Astrocyte of the hippocampus (primary cell): ENCODE measurements at places on chromosomes 3 and 15.

DNA sequence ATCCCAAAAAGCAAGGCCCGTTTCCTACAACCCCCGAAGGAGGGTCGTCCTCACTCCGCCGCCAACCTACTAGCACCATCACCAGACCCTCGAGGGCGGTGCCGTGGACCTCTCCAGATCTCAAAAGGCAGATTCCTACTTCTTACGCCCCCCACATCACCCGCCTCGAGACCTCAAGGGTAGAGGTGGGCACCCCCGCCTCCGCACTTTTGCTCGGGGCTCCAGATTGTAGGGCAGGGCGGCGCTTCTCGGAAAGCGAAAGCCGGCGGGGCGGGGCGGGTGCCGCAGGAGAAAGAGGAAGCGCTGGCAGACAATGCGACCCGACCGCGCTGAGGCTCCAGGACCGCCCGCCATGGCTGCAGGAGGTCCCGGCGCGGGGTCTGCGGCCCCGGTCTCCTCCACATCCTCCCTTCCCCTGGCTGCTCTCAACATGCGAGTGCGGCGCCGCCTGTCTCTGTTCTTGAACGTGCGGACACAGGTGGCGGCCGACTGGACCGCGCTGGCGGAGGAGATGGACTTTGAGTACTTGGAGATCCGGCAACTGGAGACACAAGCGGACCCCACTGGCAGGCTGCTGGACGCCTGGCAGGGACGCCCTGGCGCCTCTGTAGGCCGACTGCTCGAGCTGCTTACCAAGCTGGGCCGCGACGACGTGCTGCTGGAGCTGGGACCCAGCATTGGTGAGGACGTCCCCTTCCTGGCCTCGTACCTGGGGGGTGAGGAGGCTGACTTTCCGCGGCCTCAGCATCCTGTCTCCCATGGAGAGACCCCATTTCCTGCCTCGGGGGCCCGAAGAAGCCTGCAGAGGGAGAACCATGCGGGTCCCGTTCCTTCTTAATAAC is at the start of gene MYD88:
TSS of gene MYD88 (plus strand) at position 313 of the 842 bp plus-strand sequence. CDS start at position 353, 40 bp downstream.
- DNase-seq: peak; percentile 77

GRCh38 chr15:57314221-57314620 is 62.1 kb upstream of the CGNL1 start:
- DNase-seq: no peak

- no peak for DNase-seq
Observed at GRCh38 chr3:171821044-171821443, 10.8 kb upstream of the PLD1 start.

DNA sequence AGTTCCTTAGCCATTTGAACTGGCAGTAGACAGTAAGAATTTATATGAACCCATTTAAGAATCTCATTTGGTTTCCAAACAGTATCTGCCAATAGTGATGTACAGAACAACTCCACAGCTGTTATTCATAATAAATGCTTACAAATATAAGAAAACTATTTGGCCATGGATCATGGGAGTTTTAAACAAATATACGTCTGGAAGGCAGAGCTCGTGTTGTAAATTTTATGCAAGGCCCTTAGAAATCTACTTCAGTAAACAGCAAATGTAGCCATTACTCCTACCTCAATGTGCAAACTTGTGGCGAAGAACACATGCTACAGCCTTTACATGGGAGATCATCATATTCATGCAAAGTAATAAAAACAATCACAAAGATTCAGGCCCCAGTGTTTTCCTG is 65.3 kb upstream of the NANOGP8 start:
- DNase-seq: no peak

- DNase-seq: peak; percentile 51
Observed at GRCh38 chr15:28082891-28083684, 16.0 kb downstream of the OCA2 start.

GRCh38 chr15:73959801-73960200 is 32.3 kb downstream of the STOML1 start:
- no peak for DNase-seq

- DNase-seq: no peak
Observed at GRCh38 chr3:136192831-136193230, 3.3 kb downstream of the MSL2 start.

- DNase-seq: peak; percentile 84
Observed at GRCh38 chr3:113287803-113288648, 76.7 kb downstream of the BOC start.

DNA sequence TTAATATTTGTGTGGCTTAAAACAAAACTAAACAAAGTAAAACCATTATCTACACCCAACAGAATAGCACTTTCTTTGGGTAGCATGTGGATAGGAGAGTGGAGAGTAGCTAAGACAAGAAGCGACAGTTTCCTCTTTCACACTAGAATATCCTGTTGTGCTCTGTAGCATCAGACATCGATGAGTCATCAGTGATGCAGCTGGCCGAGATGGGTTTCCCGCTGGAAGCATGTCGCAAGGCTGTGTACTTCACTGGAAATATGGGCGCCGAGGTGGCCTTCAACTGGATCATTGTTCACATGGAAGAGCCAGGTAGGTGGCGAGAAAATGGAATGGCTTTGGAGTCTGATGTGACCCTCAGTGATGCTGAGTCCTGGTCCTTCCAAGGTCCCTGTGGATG is 108.1 kb downstream of the USP13 start:
- peak; percentile 10 for DNase-seq

DNA sequence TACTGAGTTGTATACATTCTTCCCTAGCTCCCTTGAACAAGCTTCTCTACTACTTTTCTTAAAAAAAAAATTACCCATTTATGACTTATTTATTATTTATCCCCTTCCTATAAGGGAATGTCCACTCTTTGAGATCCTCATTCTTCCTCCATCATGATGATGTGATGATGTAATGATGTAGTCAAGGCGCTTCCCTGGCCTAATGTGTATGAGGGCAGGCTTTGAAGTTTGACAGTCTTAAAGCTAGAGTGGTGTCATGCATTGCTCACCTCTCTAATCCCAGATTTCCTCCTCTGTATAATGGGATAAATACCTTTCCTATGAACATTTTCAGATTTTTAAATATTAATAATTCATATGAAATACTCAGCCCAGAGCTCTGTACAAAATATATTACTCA is 486.0 kb upstream of the TPRG1 start:
- DNase-seq: no peak

- DNase-seq: no peak
Observed at GRCh38 chr15:89321521-89322410, 12.9 kb downstream of the POLG start.

DNA sequence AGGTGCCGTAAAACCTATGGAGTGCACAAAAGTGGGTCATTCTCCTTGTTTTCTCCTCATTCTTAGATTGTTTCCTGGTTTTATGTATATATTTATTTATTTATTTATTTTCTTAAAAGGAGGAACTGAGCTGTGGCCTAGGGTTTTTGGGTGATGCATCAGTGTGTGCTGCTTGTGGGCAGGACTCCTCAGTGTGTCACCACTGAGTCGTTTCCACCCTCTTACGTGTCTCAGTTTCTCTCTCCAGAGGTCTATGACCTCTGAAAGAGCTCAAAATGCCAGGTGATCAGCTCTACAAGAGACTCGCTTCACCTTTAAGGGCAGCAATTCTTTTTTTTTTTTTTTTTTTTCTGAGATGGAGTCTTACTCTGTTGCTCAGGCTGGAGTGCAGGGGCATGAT is 72.9 kb downstream of the CD200 start:
- no peak for DNase-seq

DNA sequence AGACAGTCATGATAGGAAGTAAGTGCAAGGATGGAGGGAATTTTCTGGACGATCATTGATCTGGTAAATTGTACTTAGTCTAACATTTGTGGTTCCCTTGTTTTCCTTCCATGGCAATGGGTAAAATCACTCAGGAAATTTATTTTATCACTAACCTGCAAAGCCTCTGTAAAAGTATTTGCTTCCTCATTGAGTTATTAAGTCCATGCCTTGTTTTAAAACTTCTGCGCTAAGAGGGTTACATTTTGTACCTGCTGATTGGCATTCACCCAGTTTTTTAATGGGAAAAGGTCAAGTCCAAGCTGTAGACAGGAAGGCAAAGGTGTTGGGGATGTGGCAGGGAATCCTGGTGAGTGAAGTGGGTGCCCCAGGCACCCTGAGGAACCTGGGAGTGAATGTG is 146.2 kb upstream of the NR2F2 start:
- no peak for DNase-seq

- no peak for DNase-seq
Observed at GRCh38 chr3:141419946-141420345, 51.6 kb downstream of the ZBTB38 start.

DNA sequence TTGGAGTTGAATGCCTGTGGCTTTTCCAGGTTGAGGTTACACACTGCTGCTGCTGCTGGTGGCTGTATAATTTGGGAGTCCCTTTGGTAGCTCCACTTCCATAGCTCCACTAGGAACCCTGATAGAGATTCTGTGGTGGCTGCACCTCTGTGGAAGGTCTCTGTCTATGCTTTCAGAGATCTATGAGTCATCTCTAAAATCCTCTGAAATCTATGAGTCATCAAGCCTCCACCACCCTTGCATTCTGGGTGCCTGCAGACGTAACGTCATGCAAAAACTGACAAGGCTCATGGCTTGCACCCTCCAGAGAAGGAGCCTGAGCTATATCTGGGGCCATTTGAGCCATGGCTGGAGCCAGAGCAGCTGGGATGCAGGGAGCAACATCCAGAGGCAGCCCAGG is 1037.0 kb upstream of the CFAP20DC start:
- DNase-seq: peak; percentile 49

DNA sequence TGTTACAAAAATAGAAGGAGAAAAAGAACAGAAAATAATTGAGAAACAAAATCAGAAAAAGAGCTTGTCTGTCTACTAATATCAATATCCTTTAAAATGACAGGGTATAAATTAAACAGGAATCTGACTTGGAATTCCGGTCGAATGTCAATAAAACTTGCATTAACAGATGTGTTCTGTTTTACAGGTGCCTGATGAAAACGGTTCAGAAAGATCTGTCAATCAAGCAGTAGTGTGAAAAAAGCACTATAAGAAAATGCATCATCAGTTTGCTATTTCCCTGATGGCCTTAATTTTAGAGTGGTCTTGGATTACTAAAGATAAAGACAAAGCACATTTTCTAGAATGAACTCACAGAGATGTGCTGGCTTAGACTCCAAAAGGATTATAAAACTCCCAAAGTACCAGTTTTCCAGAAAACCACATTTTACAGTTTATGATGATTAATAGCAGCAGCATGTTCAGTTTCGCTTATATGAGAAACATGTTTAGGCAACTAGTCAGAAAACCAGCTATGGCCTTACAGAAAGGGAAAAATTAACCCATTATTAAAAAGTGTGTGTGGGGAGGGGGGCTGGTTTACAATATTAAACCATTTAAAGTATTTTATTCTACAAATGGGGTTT is 8.2 kb upstream of the C3orf38 start:
- DNase-seq: peak; percentile 41

GRCh38 chr15:80191198-80191597 is 38.4 kb downstream of the FAH start:
- DNase-seq: no peak

DNA sequence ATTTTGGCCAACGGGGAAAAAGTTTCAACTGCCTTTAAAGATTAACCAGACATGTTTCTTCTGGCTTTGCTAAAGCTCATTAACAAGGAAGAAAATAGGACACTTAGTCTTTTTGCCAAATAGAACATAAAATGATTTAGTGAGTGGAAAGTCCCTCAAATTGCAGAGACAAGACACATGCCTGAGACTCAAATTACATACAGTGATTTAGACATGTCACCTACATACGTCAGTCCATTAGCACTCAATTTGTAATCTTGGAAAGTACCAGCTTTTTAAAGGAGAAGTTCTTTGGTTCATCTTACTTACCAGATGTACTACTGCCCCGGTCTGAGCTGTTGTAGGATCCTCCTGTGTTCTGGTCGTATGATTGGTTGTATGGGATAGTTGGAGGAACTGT is 1134.2 kb downstream of the ROBO1 start:
- DNase-seq: peak; percentile 15

- no peak for DNase-seq
Observed at GRCh38 chr15:42734076-42734672, 2.8 kb downstream of the CDAN1 start.

DNA sequence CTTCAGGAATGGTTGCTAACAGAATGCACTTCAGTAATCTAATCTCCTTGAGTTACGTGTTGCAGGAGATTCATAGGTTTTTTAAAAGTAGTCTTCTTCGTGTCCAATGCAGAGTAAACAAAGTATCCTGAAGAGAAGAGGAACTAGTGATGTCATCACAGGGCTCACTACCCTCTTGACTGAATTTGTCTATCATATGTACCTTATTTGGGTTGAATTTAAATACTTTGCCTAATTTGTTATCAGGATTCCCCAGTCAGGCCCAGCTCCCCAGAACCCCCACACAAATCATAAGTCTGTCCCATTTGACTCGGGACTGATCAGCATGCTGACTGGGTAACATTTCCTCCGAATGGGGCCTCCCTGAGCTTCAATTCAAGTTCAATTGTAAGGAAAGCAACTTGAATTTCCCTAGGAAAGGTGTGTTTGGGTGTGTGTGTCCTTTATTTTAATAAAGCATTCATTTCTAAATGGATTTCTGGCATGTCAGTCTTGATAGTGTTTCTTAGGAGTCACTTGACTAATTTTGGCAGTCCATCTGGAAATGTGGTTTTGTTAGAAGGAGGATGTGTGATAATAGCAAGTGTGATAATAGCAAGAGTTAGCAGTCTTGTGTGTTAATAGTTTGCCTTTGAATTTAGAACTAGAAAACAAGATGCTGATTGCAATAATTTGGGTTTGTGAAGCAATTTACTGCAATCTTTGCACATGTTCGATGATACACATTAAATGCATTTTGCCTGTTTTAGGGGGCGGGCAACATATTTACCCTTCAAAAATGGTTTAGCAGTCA is 21.9 kb downstream of the OXNAD1 start:
- no peak for DNase-seq

DNA sequence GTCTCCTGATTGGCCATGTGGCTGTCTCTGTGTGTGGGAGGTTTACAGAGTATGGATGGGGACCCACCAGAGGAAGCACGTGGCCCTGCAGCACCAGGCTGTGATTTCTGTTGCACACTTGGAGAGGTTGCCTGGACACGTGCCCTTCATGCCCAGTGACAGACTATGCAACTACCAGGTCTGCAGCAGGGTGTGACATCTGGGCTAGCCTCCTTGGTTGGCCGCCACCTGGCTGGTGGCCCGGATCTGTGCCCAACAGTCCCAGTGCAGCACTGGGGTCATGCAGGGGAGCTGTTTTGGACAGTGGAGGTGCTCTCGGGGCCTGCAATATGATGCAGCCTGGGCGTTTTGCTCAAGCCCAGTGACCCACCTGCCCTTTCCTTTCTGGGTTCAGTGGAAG is 212.5 kb downstream of the UBE3A start:
- DNase-seq: no peak
